CD4-positive, alpha-beta T cell treated with Interleukin-12 subunit alpha and Interleukin-12 subunit beta, for 1 hour (primary cell): ENCODE measurements at places on chromosomes 6 and 20.

DNA sequence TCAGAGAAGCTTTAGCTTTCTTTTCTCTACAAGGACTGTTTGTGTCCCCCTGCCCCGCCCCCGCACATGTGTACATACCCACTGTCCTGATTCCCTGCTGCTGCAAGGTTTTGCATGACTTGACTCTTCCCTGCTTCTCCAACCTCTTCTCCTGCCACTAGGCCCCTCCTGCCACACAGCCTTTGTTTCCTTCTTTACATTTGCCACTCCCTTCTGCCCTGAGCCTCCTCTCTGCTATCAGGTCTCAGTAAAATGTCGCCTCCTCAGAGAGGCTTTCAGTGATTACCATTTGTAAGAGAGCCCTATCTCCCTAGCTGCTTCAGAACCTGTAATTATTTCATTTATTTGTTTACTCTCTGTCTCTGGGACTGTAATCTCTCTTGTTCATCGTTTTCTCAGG is 56.4 kb upstream of the VSTM2L start:
- no peak for DNase-seq

DNA sequence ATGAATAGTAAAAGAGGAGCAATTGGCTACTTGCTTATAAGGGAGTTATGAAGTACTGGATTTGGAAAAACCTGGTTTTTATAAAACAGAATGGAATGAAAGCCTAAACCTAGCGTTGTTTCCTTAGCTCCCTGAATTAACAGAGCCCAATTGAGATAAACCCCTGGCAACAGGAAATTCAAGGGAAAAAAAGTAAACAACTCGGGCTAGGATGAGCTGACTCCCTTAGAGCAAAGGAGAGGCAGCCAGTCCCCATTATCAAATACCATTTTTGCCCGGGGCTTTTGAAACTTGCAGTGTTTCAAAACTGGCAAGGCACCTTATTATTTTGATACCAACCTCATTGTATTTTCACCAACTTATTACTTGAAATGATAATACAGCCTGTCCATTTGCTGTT is 587.5 kb downstream of the CD109 start:
- no peak for DNase-seq

DNA sequence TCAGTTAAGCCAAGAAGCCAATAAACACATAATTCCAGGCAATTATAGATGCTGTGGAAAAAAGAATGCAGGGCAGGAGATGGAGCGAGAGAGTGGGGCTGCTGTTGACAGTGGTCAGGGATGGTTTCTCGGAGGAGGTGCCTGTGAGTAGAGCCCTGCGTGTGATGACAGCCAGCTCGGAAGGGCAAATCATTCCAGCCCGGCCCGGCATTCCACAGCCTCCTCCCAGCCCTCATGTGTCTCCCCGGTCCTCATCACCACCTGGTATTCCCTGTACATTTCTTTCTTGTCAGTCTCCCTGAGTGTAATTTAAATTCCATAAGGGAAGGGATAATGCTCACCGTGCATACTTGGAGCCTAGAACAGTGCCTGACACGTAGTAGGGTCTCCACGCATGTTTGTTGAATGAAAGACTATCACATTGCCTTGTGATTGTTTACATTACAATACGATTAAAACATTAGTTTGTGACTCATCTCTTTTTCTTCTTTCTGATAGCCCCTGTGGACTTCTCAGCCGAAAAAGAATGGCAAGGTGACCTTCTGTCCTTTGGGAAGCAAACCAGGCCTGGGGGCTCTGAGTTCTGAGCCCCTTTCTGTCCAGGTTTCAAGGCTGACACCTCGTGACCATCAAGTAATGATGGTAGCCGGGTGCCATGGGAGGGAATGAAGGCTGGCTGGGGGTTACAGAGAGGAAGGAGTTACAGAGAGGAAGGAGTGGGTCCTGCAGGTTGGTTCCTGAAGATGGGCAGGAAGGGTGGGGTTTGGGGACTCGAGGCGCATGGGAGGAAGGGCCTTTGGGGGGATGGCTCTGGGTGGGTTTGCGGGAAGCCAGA is 379.5 kb upstream of the SULF2 start:
- no peak for DNase-seq

DNA sequence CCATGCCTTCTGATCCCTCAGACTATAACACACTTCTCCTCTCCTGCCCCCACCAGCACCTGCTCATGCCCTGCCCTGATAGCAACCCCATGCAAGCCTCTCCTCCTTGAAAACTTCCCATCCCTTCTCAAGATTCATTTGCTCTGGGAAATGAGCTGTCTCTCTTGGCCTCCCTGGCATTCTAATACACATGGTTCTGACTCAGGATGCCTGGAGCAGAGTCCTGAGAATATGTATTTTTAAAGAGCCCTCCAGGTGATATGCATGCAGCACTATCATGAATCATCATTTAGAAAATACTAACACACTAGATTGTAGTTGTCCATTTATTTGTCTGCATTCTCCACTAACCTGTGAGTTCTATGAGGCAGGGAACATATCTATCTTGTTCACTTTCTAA is 26.6 kb downstream of the HDGFL1 start:
- no peak for DNase-seq

GRCh38 chr20:2331901-2332565 is 36.2 kb downstream of the TGM3 start:
- no peak for DNase-seq

GRCh38 chr6:88360203-88360797 is 194.2 kb upstream of the CNR1 start:
- DNase-seq: no peak

- DNase-seq: no peak
Observed at GRCh38 chr6:36834576-36835341, 4.5 kb downstream of the CPNE5 start.
